ENCODE measurements at places on chromosomes 6 and 20. TPM values are rescaled to one million over a fixed set of nuclear protein-coding genes. Genes with fewer than 3 reads are reported as not detected.
A peak's percentile ranks its signal among the peaks of the same experiment; 100 is the strongest.

PTPRK gene
- 2.0 TPM for total RNA-seq

DNA sequence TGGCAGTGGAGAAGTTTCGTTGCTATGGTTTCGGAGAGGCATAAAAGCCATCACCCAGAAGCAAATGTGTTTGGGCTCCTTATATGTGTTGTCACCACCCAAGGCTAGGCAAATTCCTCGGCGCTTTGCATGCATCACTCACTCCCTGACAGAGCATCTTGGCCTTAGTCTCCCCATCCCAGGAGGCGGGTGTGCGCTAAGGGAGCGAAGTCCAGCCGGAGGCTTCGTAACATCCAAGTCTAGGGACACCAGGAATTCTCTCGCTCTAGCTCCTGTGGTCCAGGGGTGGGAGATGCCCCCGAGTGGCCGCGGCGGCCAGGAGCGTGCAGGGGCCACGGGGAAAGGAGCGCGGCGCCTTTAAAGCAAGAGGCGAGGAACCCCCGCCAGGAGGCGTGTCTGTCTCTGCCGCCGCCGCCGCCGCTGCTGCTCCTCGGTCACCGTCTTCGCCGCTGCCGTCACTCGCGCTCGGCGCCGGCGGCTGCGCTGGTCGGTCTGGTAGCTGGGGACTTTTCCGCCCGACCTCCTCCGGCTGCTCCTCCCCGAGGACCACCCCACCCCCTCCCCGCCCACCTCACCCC is at the start of gene GRIK2:
GRIK2 (plus strand) TSS at position 458 of the 578 bp plus-strand sequence.
- no peaks in the 10 kb centered on the region for H3K4me1 ChIP-seq
- H3K27ac ChIP-seq: no peak within 1 kb of the TSS
- DNase-seq: no peak
- H3K4me3 ChIP-seq: no peak within 1 kb of the TSS
- H3K36me3 ChIP-seq: no peaks in the 10 kb centered on the region
- H3K27me3 ChIP-seq: peaks cover 3% of the 10 kb centered on the region

- no peaks in the 10 kb centered on the region for H3K4me1 ChIP-seq
- no peaks in the 10 kb centered on the region for H3K27me3 ChIP-seq
- no peak overlapping the region for H3K4me3 ChIP-seq
- DNase-seq: no peak
Observed at GRCh38 chr6:51108563-51109234, 290.0 kb downstream of the TFAP2B start.

DNA sequence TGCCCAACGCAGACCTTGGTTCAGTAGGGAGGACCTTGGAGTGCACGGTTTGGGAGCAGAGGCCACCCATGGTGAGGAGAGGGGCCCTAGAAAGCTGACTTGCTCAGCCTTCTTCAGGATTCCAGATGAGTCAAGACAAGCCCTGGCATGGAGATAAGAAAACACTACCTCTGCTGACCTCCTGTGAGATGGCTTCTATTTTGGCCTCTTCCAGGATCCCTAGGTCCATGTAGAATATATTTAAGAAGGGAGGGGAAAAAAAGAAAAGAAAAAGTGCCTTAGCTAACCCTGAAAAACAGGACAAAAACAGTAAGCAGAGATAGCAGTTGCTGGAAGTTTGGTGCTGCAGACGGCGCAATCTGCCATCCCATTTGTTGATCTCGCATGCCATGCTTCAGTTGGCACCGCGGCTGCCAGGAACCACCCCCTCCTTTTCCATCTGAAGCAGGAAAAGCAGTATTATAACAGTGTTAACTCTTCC is 100.0 kb downstream of the ARMC2 start:
- H3K27ac ChIP-seq: no peak overlapping the region
- DNase-seq: no peak
- H3K4me3 ChIP-seq: no peak overlapping the region
- H3K4me1 ChIP-seq: peaks cover 18% of the 10 kb centered on the region

- no peaks in the 10 kb centered on the region for H3K36me3 ChIP-seq
- no peak overlapping the region for H3K4me3 ChIP-seq
- DNase-seq: no peak
- no peaks in the 10 kb centered on the region for H3K27me3 ChIP-seq
Observed at GRCh38 chr6:159973951-159974350, 5.1 kb downstream of the IGF2R start.

DNA sequence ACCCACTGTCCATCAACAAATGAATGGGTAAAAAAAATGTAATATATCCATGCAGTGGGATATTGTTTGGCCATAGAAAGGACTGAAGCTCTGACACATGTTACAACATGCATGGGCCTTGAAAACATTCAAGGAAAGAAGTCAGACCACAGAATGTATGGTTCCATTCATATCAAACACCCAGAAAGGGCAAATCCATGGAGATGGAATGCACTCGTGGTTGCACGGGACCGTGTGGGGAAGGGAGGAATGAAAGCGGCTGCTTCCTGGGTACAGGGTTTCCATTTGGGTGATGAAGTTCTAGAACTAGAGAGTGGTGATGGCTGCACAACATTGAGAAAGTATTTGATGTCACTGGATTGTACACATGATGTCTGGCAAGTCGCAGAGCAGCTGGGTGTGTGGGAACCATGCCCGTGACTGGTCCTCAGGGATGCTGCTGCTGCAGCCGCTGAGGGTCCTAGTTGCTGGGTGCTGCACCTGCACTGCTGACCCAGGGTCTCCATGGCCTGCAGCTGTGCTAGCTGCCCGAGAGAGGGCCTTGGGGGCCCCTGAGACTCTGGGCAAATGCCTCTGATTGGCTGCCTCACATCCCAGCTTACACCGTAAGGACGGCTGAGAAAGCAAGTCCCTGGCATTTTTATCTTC is 220.3 kb downstream of the NRN1 start:
- DNase-seq: no peak
- H3K4me3 ChIP-seq: no peak overlapping the region
- no peaks in the 10 kb centered on the region for H3K4me1 ChIP-seq
- no peaks in the 10 kb centered on the region for H3K36me3 ChIP-seq

DNA sequence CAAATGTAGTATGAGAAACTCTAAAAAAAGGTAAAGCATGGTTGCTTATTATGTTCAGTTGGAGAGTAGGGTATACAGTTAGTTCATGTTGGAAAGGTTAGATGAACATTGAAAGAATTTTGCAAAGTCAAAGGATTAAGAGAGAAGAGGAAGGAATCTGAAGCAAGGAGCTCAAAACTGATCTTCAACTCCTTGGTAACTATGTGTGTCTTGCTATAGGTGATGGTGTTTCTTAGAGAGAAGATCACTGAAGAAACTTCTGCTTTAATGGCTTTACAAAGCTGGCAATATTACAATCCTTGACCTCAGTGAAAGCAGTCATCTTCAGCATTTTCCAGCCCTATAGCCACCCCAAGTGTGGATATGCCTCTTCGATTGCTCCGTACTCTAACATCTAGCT is 4.7 kb downstream of the HLA-DRA start:
- H3K27ac ChIP-seq: no peak overlapping the region
- H3K27me3 ChIP-seq: no peaks in the 10 kb centered on the region
- H3K4me1 ChIP-seq: peaks cover 4% of the 10 kb centered on the region
- no peaks in the 10 kb centered on the region for H3K36me3 ChIP-seq
- DNase-seq: no peak

DNA sequence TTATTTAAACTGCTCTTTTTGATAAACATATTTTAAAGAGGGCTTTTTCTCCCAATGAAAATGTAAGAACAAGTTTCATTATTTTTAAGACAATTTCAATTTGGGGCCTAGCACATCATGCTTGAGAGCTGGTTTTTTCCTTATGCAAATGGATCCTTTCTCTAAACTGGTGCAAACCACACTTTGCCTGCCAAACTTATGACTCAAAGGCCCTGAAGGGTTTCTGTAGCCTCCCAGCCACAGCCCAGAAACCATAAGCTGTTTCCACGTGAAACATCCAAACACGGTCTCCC is 451 bp upstream of the HSF2 start:
- no peaks in the 10 kb centered on the region for H3K27me3 ChIP-seq
- no peaks in the 10 kb centered on the region for H3K36me3 ChIP-seq
- peak overlapping the region; percentile 87 for H3K27ac ChIP-seq
- no peak for DNase-seq
- peaks cover 13% of the 10 kb centered on the region for H3K4me1 ChIP-seq

EYS gene
- total RNA-seq: 0.13 TPM

ENPP3 gene
- total RNA-seq: 5.8 TPM

- H3K27ac ChIP-seq: no peak overlapping the region
- DNase-seq: peak; percentile 43
- no peaks in the 10 kb centered on the region for H3K36me3 ChIP-seq
- no peaks in the 10 kb centered on the region for H3K4me1 ChIP-seq
- H3K4me3 ChIP-seq: no peak overlapping the region
Observed at GRCh38 chr6:73854998-73855718, 159.2 kb downstream of the CD109 start.

PAK5 gene
- total RNA-seq: not detected

GRCh38 chr6:56104591-56104990 is 142.8 kb downstream of the COL21A1 start:
- H3K4me1 ChIP-seq: no peaks in the 10 kb centered on the region
- no peak overlapping the region for H3K4me3 ChIP-seq
- H3K36me3 ChIP-seq: no peaks in the 10 kb centered on the region
- no peak overlapping the region for H3K27ac ChIP-seq

GRCh38 chr6:29490552-29490951 is 2.8 kb upstream of the MAS1L start:
- no peaks in the 10 kb centered on the region for H3K27me3 ChIP-seq
- no peak for DNase-seq
- H3K27ac ChIP-seq: no peak overlapping the region
- H3K4me3 ChIP-seq: no peak overlapping the region
- no peaks in the 10 kb centered on the region for H3K4me1 ChIP-seq

DNA sequence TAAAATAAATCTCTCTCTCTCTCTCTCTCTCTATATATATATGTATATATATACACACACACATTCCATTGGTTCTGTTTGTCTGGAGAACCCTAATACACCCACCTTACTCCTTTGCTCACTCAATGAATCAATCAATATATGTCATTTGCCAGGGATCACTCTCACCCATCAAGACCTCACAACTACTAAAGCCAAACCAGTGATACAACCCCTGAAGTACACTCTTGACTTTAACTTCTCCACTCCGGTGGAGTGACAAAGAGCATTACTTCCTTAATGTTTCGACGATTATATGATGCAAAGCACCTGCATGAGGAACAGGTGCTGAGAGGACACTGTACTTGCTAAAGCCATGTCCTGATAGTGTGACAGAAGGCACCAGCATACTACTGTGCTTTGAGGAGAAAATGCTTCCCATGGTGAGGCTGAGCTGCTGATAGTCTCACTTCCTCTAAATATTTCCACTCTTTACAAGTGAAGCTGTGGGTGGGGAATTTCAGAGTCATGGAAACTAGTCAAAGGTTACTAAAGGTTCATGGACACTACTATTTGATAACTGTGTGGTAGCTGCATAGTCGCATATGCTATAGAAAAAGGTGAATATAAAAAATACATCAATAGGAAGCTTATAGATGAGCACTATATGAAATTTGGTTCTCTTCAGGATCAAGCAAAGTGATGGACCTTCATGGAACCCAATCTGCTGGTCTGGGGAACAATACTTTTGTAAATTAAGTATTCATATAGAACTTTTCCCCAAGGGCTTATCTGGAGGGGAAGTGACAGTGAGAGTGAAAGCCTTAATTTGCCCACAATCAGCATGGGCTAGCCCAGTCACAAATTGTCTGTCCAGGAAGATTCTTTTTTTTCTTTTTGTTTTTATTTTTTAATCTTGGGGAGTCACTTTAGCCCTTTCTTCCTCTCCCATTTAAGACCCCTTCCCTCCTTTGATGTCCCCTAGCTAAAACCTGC is 141.9 kb upstream of the NEDD9 start:
- DNase-seq: no peak
- H3K4me3 ChIP-seq: no peak overlapping the region
- no peaks in the 10 kb centered on the region for H3K27me3 ChIP-seq
- peaks cover 5% of the 10 kb centered on the region for H3K36me3 ChIP-seq
- H3K27ac ChIP-seq: no peak overlapping the region
- H3K4me1 ChIP-seq: peaks cover 15% of the 10 kb centered on the region

CCN6 gene
- not detected for total RNA-seq

DNA sequence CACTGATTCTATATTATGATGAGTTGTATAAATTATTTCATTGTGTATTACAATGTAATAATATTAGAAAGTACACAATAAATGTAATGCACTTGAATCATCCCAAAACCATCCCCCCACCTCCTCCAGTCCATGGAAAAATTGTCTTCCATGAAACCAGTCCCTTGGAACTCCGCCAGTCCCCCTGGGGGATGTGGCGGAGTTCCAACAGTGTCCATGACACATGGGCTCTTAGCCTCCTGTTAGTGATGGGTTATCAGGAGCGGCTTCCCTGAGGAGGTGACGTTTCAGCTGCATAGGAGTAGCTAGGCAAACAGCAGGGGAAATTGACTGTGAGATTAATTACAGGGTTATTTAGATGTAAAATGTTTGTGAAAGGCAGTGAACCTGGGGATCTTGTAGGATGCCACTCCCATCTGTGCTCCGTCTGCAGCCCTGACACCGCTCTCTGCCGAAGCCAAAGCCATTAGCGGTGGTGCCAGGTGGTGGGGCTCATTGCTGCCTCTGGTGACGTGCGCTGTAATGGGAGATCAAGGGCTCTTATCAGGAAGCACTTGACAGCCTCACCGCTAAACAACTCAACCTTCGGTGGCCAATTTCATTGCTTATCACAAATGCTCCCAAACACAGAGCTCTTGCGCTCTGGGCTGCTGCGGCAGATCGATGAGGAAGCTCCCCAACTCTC is 81.6 kb upstream of the MC3R start:
- no peaks in the 10 kb centered on the region for H3K36me3 ChIP-seq
- no peak overlapping the region for H3K27ac ChIP-seq
- H3K27me3 ChIP-seq: no peaks in the 10 kb centered on the region
- no peak overlapping the region for H3K4me3 ChIP-seq
- DNase-seq: no peak
- H3K4me1 ChIP-seq: no peaks in the 10 kb centered on the region

- H3K27me3 ChIP-seq: no peaks in the 10 kb centered on the region
- H3K27ac ChIP-seq: no peak overlapping the region
- no peak overlapping the region for H3K4me3 ChIP-seq
- peaks cover 15% of the 10 kb centered on the region for H3K4me1 ChIP-seq
Observed at GRCh38 chr20:54074511-54074910, 4.1 kb upstream of the BCAS1 start.

- no peak overlapping the region for H3K27ac ChIP-seq
- no peak for DNase-seq
- no peaks in the 10 kb centered on the region for H3K36me3 ChIP-seq
- peaks cover 5% of the 10 kb centered on the region for H3K4me1 ChIP-seq
Observed at GRCh38 chr20:43586641-43587040, 4.1 kb upstream of the IFT52 start.

- H3K36me3 ChIP-seq: no peaks in the 10 kb centered on the region
- no peak overlapping the region for H3K4me3 ChIP-seq
- no peaks in the 10 kb centered on the region for H3K27me3 ChIP-seq
- no peak for DNase-seq
Observed at GRCh38 chr20:11304795-11305194, 612.9 kb upstream of the BTBD3 start.
